ENCODE measurements at places on chromosomes 3 and 15.

DNA sequence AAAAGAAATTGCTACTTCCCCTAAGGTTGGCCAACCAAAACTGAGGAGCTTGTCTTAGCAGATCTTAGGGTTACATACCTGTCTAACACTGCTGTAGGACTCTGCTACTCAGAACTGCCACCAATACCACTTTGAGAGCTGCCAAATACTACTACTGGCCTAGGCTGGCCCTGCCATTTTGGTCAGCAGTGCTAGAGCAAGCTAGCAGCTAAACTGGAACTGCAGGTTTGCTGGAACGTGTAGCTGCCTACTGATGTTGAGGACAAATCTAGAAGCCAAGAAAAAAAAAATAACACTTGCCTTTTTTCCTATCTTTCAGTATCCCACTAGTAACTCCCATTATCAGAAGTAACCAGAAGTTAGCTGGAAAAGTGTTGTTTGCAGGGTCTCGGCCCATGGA lies 387.4 kb downstream of the RBMS3 start:
- DNase-seq, result no peak

DNA sequence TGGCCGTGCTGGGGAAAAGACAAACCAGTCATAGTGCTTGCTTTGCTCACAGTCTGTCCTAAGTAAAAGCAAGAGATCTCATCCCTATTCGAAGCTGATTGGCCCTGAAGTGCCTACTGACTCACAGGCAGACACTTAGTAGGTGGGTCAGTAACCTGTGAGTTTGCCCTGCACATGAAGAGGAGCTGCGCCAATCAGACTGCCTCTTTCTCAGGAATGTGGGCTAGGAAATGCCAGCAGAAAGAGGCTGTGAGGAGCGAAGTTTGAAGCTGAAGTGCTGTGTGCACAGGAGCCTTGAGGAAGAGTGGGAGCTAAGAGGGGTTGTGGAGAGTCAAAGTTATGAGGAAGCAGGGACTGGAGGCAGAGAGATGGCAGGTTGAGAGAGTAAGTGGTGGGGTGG lies 126.8 kb downstream of the IL20RB start:
- DNase-seq, result no peak

DNA sequence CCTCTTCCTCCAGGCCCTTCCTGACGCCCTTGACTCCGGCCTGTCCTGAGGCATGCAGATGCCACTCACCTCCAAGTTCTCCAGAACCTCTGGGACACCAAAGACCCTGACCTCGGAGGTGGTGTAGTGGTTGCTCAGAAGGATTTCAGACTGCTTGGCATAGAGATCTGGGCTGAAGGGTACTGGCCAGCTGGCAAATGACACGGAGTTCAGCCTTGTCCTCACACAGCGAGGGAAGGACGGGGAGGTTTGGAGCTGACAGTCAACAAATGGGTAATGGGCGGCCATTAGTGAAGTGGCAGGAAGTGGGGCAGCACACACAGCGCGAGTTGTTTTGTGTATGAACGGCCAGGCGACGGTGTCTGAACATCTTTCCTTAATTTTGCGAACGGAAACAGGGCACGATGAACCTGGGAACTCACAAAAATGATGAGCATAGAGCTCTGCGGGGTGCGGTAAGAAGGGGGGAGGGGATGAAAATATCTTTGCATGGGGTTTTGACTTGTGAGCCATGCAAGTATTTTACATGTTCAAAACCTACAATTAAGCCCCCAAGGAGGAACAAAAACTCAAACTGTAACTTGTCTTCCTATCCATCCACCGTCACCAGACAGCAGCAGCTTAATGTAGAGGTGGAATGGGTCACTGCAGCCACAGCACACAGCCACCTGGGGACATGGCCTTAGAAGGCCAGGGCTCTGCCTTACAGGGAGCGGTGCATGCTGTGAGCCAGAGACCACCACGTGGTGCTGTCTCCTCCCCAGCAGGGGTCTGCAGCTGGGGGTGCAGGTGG lies 43.6 kb upstream of the RPL32 start:
- no peak for DNase-seq

DNA sequence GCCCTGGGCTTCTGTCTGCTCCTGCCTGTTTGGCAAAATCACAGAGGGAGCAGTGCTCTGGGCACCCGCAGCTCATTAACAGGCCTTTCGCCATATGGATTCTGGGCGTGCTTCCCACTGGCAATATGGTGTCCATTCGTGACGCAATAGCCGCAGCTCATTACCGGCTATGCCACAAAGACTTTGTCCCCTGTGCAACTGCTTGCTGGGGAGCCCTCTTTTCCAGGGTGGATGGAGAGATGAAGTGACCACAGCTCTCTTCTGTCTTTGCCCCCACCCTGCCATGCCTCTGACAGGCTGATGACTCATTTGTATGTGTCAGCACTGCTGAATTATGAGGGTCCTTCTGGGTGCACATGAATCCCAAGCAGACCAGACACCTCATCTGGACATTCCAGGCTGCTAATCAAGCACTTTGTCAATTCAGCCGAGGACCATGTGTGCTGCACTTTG lies 214.3 kb upstream of the FEZF2 start:
- no peak for DNase-seq

- DNase-seq, result no peak
These were observed 261.5 kb upstream of the ZNF385D start for GRCh38 chr3:22012471-22012870.

DNA sequence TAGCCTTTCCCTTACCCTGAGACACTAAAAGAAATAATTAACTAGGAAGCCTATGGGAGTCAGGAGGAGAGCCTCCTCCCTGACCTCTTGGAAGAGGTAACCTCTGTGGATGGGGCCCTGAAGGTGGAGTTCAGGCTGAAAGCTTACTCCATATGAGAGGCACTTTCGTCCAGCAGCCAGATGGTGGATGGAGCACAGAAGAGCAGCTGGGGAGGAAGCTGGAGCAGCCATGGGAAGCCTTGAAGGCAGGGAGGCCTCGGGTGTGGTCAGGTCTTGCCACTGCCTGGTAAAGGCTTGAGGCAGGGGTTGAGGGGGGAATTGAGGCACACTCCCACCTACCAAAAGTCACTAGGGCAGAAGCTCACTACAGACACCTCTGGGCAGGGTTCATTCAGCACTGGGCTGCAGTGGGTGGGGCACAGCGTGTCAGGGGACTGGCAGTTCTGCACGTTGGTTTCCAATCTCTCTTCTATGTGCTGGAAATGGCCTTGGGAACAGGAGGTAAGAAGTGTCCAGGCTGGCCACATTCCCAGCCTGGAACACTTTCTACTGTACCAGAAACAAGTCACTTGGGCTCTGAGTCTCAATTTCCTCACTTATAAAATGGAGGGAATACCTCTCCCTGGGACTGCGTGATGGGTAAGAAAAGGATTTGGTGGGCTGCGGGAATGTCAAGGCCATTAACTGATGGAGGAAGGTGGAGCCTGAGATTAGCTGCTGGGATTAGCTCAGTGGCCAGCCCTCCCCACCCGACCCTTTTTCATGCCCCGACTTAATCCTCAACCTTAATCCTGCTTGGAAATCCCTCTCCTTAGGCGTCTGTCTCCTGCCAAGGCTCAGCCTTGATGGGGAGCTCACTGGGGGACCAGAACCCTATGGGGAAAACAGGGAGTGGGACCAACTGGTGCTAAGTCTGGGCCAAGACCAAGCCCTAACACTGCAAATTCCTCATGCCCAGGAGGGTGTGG lies 5.4 kb downstream of the PCBP4 start:
- no peak for DNase-seq

DNA sequence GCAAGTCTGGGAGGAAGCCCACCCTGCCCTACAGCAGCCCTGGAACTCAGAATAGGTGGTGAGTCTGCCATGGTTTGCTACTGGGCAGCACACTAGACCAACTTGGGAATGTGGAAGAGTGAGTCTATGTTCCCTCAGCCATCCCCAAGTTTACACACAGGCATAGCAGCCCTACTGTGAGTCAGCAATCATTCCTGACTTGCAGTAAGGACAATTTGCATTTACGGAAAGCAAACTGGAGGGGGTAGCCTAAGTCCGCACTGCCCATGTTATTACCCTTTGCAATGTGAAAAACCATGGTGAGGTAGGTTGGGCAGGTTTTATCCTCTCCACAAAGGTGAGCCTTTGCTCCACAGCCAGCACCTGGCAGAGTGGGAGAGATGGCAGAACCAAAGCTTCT lies 4.6 kb downstream of the TCTA start:
- DNase-seq, result no peak

GRCh38 chr3:31981206-31982181 lies at the start of the genes OSBPL10 and ZNF860:
Gene OSBPL10 (minus strand): TSS chr3:31981262. CDS start chr3:31981179, 83 bp downstream.
Gene ZNF860 (plus strand): TSS chr3:31981750. CDS start chr3:31989080, 7,330 bp downstream.
- DNase-seq, result no peak

GRCh38 chr15:91872356-91873137 lies 19.0 kb downstream of the SLCO3A1 start:
- no peak for DNase-seq

GRCh38 chr3:15460891-15461531 lies 33.6 kb downstream of the EAF1 start:
- DNase-seq, result no peak

DNA sequence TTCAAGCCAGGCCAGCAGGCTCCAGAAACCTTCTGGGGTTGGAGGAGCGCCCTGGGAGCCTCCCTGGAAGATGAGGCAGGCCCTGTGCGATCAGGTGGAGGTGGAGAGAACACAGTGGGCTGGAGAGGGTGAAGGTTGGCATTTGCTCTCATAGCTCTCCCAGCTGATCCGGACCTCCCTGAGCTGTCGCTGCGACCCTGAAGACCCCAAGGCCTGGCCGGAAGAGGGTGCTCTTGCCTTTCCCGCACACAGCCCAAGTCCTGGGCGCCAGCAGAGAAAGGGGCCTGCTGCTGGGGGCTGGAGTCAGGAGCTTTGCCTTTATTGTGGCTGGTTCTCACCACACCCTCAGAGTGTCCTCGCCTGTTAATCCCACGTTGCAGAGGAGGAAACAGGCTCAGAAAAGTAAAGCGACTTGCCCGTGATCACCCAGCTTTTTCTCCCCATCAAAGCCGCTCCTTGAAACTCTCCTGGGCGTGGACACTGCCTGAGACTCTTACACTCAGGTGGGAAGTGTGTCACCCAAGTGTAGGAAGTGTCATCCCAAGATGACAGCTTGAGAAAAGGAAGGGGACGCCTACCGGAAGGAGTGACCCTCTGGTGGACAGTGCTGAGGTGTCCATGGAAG lies 8.6 kb upstream of the RPL29 start:
- DNase-seq, result no peak

DNA sequence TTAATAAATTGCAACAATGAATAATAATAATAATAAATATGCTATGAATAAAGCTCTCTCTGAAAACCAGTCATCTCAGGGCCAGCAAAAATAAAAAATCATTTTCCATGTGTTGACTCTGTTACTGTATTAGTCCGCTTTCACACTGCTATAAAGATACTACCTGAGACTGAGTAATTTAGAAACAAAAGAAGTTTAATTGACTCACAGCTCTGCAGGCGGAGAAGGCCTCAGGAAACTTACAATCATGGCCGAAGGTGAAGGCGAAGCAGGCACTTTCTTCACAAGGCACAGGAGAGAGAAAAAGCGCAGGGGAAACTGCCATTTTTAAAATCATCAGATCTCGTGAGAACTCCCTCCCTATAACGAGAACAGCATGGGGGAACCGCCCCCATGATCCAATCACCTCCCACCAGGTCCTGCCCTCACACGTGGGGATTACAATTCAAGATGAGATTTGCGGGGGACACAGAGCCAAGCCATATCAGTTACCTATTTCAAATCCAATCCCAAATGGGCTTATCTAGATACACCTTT lies 224.1 kb downstream of the IGSF11 start:
- DNase-seq, result no peak

DNA sequence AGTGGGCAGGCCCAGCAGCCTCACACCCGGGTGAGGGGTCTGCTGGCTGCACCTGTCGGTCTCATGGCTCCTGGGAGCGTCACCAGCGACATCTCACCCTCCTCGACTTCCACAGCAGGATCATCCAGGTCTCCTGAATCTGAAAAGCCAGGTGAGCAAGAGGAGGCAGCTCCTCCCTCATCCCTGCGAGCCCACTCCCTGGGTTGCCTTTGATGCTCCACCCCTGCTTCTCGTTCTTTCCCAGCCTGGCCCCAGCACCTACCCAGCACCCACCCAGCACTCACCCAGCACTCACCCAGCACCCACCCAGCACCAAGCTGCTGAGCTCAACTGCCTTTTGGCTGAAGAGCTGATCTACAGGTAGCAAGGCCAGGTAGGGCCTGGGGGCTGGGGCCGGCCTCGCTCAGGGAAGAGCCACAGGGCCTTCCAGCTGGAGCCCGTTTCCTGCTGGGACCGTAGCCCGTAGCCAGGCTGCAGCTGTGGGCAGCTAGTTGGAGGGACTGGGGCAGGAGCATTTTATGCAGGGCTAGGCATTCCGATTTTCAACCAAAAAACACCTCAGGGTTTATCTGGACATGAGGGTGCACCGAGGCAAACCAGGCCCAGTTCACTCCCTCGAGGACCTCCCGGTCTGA lies at the start of gene H1-8:
Gene H1-8 (plus strand): TSS at position 20 of the 635 bp plus-strand sequence. CDS start 44 bp downstream, at position 64.
- DNase-seq, result no peak

GRCh38 chr3:196983186-196983585 lies 14.6 kb upstream of the PIGZ start:
- no peak for DNase-seq

- DNase-seq, result no peak
These were observed 90.9 kb downstream of the MBNL1 start for GRCh38 chr3:152359385-152360248.

DNA sequence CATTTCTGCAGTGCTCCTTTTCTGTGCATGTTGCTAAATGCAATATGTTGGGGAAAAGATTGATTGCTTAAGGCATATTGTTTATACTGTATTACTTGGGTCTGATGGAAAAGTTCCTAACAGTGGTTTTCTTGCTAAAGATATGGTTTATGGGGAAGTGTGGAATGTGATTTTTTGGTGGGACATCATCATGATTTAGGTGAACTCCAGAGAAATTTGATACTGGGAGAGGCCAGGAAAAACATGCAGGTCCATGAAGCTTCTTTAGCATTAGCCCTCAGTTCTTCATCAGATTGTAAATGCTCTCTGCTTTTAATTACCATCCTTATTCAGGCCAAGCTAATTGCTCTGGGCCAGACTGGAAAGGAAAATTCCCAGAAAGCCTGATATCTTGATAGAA lies 147.5 kb downstream of the LRTM1 start:
- DNase-seq, result no peak

- no peak for DNase-seq
These were observed 23.7 kb downstream of the STAG1 start for GRCh38 chr3:136728473-136728872.

DNA sequence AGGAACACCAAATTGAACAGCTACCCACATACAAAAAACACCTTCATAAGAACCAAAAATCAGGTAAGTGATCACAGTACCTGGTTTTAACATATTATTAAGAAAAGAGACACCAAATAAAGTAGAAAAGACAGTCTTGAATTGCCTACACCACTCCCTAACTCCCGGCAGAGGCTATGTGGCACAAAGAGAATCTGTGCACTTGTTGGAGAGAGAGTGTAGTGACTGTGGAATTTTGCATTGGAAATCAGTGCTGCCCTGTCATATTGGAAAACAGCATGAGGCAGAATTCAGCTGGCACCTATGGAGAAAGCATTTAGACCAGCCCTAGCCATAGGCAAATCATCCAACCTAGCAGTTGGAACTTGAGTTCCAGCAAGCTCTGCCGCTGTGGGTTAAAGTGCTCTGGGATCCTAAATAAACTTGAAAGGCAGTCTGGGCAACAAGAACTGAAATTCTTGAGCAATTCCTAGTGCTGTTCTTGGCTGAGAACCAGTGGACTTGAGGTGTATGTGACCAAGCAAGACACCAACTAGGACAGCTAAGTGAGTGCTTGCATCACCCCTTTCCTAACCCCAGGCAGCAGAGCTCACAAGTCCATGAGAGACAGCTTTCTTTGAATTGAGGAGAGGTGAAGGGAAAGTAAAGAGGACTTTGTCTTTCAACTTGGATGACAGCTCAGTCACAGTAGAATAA lies 969.6 kb upstream of the ALCAM start:
- no peak for DNase-seq
